ENCODE measurements at places on chromosomes 4 and X.

- DNase-seq, result no peak
Observed at GRCh38 chrX:125786316-125786715, 379.8 kb downstream of the DCAF12L2 start.

- DNase-seq, result no peak
Observed at GRCh38 chr4:149280806-149281205, 534.8 kb downstream of the IQCM start.

DNA sequence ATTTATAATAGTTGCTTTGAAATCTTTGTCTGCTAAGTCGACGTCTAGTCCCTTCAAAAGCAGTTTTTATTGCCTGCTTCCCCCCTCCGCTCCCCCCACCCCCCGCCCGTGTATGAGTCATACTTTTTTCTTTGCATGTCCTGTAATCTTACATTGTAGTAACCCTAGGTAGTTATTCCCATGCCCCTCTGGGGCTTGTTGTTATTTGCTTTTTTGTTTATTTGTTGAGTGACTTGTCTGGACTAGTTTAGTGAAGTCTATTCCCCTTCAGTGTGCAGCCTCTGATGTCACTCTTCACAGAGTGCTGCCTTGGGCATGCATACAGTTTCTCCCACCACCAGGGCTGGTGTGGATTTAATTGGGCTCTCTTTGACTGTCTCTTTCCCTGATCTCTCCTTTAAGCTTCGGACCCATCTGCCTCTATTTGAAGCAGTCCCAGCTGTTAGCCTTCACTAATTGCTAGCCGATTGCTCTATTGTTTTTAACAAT is 86.2 kb downstream of the PPEF1 start:
- no peak for DNase-seq

DNA sequence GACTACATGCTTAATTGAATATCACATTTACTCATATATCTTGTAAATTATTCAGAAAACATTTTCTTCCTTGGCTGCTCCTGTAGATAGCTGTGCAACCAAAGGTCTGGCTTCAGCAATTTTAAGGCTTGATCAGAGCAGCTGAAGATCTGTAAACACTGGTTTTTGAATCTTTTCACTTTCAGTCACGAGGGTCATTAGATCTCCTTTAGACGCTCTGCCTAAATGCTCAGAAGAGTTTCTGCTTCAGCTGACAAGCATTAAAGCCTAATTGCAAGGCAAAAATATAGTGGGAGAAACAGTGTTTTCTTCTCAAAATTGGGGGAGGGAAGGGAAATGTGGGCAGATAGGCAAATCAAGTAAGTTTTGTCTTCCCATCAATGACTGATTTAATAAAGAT is 25.7 kb downstream of the TRPC5 start:
- DNase-seq, result no peak

DNA sequence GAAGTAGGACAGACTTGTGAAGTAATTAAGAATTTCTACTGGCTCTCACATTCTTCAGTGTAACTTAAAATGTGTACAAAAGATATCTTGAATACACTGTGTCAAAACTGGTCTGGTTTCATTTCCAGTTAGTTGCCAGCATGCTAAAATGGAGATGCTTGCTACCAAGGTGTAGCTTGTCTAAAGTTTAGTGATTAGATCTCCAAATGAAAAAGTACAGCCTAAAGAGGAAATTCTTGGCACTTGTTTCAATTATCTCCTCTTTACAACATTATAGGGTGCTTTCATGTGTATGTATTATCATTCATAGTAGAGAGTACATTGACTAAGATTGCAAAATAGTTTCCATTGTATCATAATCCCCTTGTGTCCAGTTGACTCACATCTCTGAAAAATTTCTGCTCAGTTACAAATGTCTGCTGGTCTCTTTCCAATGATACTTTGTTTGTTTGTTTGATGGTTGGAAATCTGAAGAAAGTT is 97.3 kb upstream of the SPRY1 start:
- no peak for DNase-seq

GRCh38 chr4:93645120-93645519 is 183.4 kb upstream of the ATOH1 start:
- DNase-seq, result no peak

DNA sequence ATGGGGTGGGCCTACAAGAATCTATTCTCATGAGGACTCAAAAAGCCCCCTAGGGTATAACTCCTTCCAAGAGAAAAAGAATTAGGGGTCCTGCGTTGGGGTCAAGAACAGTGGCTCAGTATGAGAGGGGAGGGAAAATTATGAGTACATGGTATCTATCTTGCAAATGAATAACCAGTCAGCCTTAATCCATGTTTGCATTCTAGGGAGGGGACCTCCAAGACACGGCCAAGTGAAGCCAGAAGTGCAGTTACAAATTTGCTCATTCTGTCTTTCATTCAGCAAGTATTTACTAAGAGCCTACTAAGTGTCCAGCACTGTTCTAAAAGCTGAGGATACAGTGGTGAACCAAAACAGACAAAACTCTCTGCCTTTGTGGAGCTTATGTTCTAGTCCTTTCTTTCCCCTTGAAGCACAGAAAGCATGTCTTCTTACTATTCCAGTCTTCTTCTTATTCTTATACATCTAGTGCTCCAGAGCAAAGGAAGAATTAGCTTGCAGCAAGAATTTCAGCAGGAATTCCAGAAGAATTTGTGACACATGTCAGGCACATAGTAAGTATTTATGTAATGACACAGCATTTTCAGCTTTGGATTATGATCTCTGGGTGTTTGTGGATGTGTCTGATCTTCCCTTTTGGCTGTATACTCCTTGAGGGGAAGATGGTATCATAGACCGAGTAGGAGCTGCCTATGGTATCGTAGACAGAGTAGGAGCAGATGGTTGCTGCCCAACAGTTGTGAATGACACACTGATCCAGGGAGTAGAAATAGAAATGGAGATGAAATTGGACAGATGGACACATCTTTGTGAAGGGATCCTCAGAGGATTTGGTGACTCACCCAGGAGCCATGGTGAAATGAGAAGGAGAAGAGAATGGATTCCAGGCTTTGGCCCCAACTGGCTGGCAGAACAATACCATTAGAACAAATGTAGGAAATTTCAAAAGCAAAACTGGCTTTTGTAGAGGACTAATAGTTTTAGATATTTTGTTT is 75.9 kb downstream of the COQ2 start:
- DNase-seq, result no peak

DNA sequence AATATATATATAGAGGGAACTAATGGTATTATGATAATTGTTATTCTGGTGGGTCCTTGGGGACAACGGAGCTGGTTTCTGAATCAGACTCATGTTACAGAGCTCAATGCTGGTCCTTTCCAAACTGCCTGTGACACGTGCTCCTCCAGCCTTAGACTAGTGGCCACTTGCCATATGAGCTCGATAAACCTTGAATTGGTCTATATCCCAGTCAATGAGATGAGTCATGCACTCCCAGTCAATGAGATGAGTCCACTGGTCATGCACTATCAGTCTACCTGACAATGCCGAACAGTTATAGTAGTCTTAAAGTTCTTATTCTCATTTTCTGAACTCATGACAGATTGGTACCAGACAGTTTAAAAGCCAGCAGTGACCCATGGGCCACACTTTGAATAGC is 325.2 kb downstream of the LDB2 start:
- DNase-seq, result no peak

- no peak for DNase-seq
Observed at GRCh38 chr4:158649111-158649680, 22.5 kb downstream of the C4orf46 start.

DNA sequence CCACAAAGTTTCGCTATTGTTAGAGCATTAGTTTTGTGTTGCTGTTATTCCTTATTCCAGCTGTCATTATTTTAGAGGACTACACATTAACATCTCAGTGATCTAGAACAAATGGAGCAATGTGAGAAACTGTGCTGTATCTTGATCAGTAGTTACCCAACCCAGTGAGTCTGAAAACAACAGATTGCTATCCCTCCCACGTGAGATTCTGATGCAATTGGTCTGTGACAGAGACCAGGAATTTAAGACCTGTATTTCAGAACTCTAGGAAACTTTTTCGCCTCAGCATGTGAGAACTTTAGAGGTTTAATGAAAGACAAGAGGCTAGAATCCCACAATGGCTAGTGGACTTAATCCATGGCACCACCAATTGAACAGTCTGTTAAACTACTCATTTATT is 35.7 kb upstream of the CDS1 start:
- DNase-seq, result no peak

- DNase-seq, result no peak
Observed at GRCh38 chrX:119132961-119133360, 5.3 kb upstream of the KIAA1210 start.

DNA sequence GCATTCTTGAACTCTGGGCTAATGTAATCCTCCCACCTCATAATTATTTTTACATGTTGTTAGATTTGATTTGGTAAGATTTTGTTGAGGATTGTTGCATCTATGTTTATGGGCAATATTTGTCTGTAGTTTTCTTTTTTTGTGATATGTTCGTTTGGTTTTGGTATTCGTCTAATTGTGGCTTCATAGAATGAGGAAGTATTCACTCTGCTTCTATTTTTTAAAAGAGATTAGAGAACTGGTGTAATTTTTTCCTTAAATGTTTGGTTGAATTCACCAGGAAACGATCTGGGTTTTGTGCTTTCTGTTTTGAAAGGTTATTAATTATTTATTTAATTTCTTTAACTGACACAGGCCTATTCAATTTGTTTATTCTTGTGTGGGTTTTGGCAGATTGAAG is 161.2 kb upstream of the NUDT6 start:
- no peak for DNase-seq

GRCh38 chr4:139977838-139978609 is 176.0 kb downstream of the MAML3 start:
- DNase-seq, result no peak

DNA sequence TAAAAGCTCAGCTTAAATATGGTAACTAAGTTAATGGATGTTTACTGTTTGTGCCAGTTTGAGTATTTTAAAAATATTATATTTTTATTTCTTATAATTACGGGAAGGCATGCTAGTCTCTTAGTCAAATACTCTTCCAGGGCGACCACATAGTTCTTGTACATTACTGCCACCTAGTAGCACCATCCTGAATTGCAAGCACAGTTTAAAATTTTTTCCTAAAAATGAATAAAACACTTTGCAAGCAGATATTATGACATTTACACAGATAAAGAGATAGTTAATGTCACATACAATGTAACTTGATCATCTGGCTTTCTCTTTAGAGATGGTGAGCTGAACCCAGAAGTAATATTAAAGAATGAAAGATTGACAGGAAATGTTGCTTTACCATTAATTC is 11.5 kb downstream of the NDP start:
- DNase-seq, result no peak

DNA sequence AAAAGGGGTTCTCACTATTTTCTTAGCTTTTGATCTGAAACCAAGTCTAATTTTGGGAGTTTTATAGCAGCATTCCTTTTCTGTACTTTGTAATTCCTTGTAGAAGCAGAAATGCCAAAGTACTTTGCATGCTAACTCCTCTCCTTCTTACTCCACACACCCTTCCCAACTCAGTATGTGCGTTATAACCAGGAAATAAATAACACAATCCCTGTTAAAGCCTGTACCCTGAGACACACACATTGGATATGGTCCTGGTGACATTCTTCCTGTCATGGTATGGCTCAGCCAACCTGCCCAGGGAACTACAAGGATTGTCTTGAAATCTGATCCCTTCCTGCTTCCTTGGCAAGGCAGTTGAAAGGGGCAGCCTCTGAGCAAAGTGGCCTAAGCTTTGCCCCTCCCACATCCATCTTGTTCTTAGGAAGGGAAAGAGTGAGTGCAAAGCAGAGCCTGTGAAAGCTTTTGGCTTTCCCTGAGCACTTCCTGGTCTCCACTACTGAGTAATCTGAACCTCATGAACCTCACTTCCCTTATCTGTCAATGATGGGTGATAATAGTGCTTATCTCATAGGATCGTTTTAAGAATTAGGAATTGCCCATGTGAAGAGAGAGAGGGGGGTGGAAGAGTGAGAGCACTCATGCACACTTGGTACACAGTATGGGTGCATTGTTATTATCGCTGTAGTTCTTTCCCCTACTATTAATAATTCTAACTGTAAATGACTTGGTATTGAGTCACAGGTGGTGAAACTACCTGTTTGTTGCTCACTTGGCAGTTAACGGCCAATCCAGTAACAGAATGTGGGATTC is 109.3 kb downstream of the AFF2 start:
- no peak for DNase-seq

DNA sequence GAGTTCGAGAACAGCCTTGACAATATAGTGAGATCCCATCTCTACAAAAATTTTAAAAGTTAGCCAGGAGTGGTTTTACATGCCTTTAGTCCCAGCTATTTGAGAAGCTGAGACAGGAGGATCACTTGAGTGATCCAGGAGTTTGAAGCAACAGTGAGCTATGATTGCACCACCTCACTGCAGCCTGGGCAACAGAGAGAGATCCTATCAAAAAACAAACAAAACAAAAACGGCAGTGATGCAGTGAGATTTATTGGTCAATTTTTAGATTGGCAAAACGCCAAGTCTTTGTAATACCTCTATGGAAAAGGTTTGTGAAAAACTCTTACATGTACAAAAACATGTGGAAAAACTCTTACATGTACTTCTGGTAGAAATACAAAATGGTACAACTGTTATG is 91.3 kb downstream of the PTPN13 start:
- no peak for DNase-seq

GRCh38 chr4:64935469-64936001 is 526.3 kb upstream of the TECRL start:
- DNase-seq, result no peak

- DNase-seq, result no peak
Observed at GRCh38 chr4:5824635-5825034, 68.3 kb downstream of the CRMP1 start.

- DNase-seq, result no peak
Observed at GRCh38 chr4:152559641-152560040, 23.7 kb upstream of the FBXW7 start.

DNA sequence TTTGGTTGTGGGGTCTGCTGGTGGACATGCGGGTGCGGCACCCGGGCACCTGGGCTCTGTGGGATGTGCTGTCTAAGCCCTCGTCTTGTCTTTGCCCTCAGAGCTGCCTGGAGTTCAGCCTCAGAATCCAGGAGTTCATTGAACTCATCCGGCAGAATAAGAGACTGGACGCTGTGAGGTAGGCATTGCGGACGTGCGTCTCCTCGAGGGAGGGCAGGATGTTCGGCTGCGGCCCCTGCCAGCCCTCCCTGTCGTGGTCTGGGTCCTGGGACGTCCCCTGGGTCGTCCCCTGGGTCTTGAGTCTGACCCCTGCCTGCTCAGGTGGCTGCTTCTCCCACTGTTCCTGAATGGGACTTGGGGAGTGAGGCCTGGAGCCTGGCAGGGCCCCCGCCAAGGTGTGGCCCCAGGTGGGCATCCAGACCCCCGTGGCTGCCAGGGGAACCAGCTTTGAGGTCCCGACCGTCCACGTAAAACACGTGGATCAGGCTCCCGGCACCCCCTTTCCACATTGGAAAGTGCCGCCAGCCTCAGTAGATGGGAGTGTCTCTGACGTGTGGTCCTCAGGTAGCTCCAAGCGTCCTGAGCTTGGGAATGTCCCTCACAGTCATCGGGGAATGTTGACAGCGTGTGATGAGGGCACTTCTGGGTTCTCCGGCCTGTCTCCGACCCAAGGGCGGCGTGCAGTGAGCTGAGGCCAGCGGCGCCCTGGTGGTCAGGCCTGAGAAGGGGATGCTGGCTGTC is 19.3 kb upstream of the UVSSA start:
- no peak for DNase-seq
